ENCODE measurements at places on chromosomes 2 and 18.

GRCh38 chr2:48707466-48707865 is 48.1 kb downstream of the LHCGR start:
- no peak for DNase-seq

GRCh38 chr2:100800915-100801314 is 19.0 kb upstream of the NPAS2 start:
- no peak for DNase-seq

- no peak for DNase-seq
These were observed 62.8 kb downstream of the LDLRAD4 start for GRCh38 chr18:13281406-13281805.

GRCh38 chr2:159138642-159139182 is 147.8 kb downstream of the WDSUB1 start:
- DNase-seq: no peak

DNA sequence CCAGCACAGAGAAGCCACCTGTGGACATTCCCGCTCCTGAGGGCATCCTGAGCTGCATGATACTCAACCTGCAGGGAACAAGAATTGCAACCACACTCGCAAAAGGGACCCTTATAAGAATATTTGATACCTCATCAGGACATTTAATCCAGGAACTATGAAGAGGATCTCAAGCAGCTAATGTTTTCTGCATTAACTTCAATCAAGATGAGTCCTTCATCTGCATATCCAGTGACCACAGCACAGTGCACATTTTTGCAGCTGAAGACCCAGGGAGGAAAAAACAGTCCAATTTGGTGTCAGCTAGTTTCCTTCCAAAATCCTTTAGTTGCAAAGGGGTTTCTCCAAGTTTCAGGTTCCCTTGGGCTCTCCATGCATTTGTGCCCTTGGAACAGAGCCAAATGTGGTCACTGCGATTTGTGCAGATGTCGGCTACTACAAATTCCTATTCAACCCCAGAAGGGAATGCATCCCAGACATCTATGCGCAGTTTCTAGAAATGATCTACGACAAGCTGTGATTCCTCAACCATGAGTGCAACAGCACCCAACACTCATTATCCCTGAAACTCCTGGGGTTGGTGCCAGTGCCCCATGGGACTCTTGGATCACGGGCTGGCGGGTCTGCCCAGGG is 23.3 kb upstream of the FHOD3 start:
- no peak for DNase-seq

Measured in epithelial cell of proximal tubule (primary cell).